Femur (tissue), 1 donor: ENCODE measurements at places on chromosomes 16 and 17.

GRCh38 chr17:3213587-3213986 is 6.1 kb downstream of the OR1A1 start:
- DNase-seq, result no peak

DNA sequence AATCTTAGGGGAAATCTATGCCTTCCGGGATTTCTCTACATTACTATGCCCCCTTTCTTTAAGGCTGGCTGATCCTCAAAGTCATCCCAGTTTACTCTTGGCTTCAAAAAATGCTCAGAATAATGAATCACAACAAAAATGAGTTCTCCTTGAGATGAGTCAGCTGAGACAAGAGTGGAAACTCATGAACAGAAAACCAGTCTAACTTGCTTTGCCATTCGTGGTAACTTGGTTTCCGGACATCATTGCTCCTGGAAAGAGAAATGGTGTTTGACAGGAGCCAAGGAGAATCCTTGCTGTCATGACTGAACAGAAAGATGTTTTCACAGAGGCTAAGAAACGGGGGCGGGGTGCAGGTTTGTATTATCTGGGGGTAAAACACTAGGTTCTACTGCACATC is 435.6 kb upstream of the DYNLRB2 start:
- no peak for DNase-seq

DNA sequence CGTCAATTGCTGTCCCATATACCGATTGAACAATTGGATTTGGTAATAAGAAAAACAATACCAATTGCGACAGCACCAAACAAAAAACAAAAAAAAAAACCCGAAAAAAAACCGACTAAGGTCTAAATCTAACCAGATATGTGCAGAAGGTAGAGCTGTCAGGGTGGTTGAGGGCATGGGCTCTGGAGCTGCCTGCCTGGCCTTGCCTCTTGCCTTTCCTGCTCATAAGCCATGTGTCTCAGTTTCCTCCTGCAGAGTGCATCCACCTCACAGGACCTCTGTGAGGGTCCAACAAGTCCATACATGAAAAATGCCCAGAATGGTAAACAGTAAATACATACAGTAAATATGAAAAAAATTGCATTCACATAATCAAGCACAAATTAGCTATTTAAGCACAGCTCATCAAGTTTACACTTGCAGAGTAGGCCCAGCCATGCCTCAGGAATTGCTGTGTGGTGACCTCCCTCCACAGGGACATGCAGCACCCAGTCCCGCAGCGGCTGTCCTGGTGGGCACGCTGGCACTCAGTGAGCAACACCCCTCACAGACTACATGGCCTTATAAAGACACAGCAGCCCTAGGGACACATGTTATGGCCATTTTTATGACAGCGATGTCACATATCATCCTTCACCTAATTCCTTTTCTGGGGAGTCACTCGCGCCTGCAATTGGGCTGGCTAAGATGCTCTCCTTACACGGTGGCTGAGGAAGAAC is 17.9 kb downstream of the TBC1D28 start:
- no peak for DNase-seq

GRCh38 chr17:6046431-6046830 is 23.7 kb upstream of the WSCD1 start:
- DNase-seq, result no peak

DNA sequence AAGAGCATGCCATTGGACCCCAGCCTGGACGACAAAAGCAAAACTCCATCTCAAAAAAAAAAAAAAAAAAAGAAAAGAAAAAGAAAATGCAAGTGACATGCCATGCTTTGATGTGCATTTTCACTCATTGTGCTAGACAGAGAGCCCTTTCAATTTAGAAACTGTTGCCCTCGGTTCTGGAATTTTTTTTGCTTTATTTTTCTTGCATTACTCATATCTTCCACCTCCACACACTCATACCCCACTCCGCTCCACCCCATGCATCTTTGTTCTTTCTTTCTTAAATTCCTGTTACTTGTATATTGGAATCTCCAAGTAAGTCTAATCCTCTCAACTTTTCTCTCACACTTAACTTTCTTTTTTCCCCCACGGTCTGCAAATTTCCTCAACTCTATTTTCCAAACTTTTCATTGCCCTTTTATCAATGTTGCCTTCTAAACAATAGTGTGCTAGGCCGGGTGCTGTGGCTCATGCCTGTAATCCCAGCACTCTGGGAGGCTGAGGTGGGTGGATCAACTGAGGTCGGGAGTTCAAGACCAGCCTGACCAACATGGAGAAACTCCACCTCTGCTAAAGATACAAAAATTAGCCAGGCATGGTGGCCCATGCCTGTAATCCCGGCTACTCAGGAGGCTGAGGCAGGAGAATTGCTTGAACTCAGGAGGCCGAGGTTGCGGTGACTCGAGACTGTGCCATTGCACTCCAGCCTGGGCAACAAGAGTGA is 16.8 kb upstream of the SUZ12 start:
- no peak for DNase-seq

DNA sequence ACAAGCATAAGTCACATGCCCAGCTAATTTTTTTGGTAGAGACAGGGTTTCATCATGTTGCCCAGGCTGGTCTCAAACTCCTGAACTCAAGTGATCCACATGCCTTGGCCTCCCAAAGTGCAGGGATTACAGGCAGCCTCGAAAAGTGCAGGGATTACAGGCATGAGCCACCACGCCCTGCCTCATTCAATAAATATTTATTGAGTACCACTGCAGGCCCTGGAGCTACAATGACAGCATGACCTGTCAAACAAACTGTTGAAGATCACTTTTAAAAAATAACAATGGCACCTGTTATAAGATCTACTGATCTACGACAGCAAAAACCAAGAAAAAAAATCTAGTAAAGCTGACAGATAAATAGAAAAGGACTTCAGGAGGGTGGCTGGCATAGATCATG is 76.3 kb downstream of the CEP95 start:
- no peak for DNase-seq

DNA sequence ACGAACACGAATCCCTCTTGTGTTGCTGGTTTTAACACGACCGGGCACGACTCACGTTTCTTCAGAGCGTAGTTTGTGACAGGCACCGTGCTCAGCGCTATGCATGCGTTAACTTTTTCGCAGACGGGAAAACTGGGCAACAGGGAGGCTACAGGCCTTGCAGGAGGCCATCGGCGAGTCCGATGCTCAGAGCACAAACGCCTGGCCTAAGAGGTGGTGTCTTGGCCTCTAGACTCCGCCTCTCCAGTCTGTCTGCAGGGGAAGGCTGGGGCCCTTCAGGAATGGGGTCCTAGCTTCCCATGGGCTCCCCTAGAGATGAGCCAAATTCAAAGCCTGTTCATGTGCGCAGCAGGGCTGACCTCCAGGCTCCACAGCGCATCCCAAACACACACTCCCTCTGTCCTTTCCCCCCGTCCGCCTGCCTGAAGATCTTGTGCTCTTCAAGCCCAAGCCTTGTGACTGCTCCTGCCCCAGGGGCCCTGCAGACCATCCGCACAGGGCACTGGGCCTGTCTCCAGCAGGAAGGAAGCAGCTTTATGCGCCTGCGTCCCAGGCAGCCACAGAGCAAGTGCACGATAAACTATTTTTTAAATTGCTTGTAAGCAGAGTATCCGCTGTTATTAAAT is 3.1 kb downstream of the CLCN7 start:
- no peak for DNase-seq

GRCh38 chr16:13992976-13993375 is 73.0 kb downstream of the ERCC4 start:
- DNase-seq, result no peak

- DNase-seq, result no peak
These were observed 53.0 kb downstream of the LDHD start for GRCh38 chr16:75063549-75064088.

DNA sequence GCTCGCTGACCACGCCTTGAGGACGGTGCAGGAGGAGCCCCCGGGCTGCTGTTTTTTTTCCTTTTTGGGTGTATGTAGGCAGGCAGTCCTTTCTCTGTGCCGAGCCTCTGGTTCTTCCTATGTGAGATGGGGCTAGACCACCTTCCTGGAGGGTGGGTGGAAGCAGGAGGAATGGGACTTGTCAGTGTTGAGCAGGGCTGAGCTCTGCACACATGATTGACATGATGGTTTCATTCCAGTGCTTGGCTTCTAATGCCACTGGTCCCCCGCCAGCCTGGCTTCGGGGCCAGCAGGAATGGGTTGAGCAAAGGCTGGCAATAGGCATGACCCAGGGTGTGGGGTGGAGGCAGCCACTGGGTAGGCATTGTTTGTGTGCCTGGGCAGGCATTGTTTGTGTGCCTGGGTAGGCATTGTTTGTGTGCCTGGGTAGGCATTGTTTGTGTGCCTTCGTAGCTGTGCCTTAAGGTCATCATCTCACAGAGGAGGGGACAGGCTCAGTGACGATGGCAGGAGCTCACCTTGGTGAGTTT is 14.2 kb upstream of the ADCY7 start:
- DNase-seq, result no peak

- DNase-seq, result no peak
These were observed 58.5 kb downstream of the TNFRSF13B start for GRCh38 chr17:16913463-16913862.

DNA sequence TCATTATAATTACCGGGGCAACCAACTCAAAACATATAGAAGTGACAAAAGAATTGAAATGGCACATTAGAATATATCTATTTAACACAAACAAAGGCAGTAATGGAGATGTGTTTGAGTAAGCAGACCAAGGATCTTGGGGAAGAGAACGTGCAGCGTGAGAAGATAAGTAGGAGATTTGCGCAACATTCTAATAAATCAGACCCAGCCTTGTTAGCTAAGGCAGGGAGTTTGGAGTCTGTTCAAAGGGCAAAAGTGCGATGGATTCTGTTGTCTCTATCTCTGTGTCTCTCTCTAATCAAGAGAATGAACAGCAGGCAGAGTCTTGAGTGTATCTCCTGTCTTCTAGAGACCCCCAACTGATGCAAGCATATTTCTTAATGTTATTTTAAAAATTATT is 55.0 kb upstream of the FA2H start:
- no peak for DNase-seq

DNA sequence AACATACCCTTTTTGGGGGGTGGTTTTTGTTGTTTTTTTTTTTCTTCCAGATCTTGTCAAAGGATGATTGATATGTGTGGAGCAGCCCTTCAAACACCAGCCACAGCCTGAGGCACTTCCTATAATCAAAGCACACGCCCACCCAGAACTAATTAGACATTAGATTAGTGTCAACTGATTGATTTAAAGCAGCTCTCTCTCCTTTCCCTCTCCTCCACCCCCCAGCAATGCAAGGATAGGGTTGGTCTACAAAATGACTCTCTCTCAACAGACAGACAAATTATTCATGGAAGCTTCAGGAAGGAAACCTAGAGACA is 250.3 kb upstream of the SOX9 start:
- no peak for DNase-seq

GRCh38 chr17:7836596-7837407 is 2.8 kb downstream of the KDM6B start:
- peak; percentile 95 for DNase-seq

- DNase-seq, result no peak
These were observed 18.0 kb upstream of the TRIM37 start for GRCh38 chr17:59124665-59125064.

GRCh38 chr16:26026709-26027450 is 335.1 kb downstream of the HS3ST4 start:
- no peak for DNase-seq

DNA sequence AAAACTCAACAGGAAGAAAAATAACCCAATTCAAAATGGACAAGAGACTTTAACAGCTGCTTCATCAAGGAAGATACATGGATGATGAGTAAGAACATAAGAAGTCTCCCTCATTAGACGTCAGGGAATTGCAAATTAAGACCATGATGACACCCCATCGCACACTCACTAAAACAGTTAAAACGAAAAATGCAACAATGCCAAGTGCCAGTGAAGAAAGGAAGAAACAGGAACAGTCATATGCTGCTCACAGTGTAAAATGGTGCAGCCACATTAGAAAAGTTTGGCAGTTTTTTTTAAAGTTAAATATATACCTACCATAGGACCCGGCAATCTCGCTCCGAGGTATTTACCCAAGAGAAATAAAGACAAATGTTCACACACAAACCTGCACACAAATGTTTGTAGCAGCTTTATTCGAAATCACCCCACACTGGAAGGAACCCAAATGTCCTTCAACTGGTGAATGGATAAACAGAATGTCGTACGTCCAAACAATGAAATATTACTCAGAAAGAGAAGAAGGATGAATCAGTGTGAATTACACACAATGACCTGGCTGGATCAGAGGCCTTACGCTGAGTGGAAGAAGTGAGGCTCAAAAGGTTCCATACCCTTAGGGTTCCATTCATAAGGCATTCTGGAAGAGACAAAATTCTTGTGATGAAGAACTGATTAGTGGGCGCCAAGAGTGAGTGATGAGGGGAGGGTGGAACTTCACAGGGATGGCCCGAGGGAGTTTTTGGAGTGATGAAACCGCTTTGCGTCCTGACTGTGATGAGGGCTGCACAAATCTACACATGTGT is 110.3 kb downstream of the C16orf95 start:
- DNase-seq, result peak; percentile 37

DNA sequence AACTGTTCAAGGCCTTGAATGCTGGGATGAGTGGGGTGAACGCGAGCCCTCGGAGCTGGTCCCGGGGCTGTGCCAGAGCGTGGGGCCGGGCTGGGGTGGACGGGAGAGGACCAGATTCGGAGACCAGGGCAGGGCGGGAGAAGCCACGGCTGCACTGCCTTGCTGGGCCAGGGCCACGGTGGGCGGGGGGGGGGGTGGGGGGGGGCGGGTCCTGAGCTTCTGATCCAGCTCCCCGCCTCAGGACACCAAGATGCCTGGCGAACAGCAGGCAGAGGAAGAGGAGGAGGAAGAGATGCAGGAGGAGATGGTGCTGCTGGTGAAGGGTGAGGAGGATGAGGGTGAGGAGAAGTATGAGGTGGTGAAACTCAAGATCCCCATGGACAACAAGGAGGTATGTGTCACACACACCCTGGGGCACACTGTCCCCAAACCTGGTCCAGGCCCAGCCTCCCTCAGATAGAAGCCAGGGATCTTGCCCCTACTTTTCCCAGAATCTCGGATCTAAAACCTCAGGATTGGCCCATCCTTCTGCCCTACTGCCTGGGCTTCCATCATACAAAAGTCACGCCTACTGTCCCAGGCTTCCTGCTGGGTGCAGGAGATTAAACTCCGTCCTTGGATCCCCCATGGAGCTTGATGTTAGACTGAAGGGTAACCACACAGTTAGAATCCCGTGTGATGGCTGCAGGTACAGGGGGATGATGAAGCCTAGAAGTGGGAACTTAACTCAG is 563 bp downstream of the ZNF771 start:
- DNase-seq, result no peak

- no peak for DNase-seq
These were observed 55.9 kb upstream of the PLCG2 start for GRCh38 chr16:81723098-81723723.

DNA sequence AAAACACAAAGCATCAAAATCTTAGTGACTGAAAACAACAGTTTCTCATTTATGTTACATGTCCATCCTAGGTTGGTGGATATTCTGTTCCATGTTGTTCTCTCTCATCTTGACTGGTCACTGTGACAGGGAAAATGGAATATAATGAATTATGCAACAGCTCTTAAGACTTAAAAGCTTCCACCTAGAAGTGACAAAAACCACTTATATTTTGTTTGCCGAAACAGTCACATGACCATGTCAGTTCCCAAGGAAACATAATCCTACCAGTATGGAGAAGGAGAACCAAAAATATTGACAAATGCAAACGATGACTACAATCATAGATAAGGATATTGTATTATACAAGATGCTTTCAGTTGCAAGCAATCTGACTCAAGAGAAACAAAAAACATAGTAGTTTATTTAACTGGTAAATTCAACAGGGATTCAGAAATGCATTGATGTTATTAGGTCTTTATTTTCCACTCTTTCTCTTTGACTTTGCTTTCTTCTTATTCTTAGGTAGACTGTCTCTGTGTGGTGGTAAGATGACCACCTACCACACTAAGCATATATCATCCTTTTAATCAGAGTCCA is 103.8 kb downstream of the SSH2 start:
- no peak for DNase-seq
